SJCRH30 (cell line): ENCODE measurements at places on chromosomes 7 and 10. TPM values are rescaled to one million over a fixed set of nuclear protein-coding genes. Genes with fewer than 3 reads are reported as not detected.

- no peak for DNase-seq
Observed at GRCh38 chr10:131708225-131708880, 192.5 kb upstream of the PPP2R2D start.

- no peak for DNase-seq
Observed at GRCh38 chr7:714251-714671, 12.2 kb upstream of the DNAAF5 start.

CYP2C9 gene
- not detected in 2 replicates for total RNA-seq

BMPER gene
- total RNA-seq, result 0.47 and 0.71 TPM in 2 replicates

ANKRD30A gene
- not detected in 2 replicates for total RNA-seq

LIPA gene
- total RNA-seq, result 14.5 and 14.6 TPM in 2 replicates

- DNase-seq, result no peak
Observed at GRCh38 chr7:107070710-107071109, 26.2 kb downstream of the PRKAR2B start.

- no peak for DNase-seq
Observed at GRCh38 chr7:18808026-18808425, 309.4 kb downstream of the TWIST1 start.

- DNase-seq, result no peak
Observed at GRCh38 chr10:33519130-33519860, 184.8 kb upstream of the NRP1 start.

DNA sequence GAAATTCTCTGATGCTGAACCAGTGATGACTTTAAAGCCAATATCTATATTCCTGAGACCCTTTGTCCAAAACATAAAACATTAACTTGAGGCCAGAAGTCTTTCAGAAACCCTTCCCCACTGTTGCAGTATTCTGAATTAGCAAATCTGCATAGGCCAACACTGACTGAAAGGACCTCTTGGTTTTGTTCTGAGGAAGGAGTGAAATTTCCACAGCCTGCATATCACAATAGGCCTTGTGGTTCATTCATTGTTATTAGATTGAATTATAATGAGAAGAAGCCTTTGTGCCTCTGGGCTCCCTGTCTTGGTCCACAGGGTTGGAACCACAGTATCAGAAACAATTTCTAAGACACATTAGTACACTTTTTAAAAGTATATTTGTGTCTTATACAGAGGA lies 90.3 kb downstream of the CCNY start:
- DNase-seq, result no peak
